ENCODE measurements at places on chromosomes 11 and 22.

GRCh38 chr22:23106906-23107367, 34.9 kb downstream of the RSPH14 start:
- DNase-seq = no peak

- peak; percentile 48 for DNase-seq
These were observed 1.1 kb upstream of the PLXNB2 start for GRCh38 chr22:50308597-50308935.

- DNase-seq = peak; percentile 53
These were observed 1.1 kb downstream of the UBASH3B start for GRCh38 chr11:122656631-122657101.

DNA sequence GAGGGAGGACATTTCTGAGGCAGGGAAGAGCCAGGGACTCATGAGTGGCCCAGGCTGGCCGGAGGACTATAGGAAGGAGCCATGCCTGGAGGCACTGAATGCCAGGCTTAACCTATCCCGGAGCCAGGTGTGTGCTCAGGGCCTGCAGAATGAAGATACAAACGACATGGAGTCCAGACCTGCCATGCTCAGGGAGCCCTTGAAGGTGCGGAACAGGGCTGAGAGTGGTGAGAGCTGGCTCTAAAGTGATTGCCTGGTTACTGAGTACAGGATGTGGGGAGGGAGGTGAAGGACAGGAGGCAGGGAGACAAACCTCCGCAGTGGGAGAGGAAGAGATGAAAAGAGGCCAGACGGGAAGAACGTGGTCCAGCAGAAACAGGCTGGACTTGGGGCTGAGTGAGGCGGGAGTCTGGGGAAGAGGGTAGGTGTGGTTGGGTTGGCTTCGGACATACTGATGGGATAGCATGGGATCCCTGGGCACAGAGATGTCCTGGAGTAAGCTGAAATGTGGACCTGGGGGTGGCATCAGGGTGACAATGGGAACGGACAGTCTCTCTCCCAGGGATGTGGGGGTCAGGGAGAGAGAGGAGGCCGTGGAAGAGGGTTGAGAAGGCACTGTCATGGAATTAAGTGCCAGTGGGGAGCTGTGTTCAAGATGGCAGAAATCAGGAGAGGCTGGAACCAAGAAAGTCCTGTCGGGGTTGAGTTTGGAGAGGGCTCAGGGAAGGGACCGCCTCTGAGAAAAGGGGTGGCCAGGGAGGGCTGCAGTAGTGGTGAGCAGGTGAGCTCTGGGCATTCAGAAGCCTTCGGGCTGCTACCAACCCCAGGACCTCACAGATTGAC, 1.5 kb upstream of the ANKRD13D start:
- DNase-seq = no peak

GRCh38 chr11:8683115-8683807, 669 bp downstream of the RPL27A start:
- no peak for DNase-seq

GRCh38 chr22:25488244-25489020, 76.0 kb upstream of the GRK3 start:
- DNase-seq = peak; percentile 33

GRCh38 chr22:44625421-44625760, 76.6 kb upstream of the PRR5 start:
- no peak for DNase-seq

GRCh38 chr22:50490531-50491308, 4.1 kb downstream of the MIOX start:
- DNase-seq = no peak

DNA sequence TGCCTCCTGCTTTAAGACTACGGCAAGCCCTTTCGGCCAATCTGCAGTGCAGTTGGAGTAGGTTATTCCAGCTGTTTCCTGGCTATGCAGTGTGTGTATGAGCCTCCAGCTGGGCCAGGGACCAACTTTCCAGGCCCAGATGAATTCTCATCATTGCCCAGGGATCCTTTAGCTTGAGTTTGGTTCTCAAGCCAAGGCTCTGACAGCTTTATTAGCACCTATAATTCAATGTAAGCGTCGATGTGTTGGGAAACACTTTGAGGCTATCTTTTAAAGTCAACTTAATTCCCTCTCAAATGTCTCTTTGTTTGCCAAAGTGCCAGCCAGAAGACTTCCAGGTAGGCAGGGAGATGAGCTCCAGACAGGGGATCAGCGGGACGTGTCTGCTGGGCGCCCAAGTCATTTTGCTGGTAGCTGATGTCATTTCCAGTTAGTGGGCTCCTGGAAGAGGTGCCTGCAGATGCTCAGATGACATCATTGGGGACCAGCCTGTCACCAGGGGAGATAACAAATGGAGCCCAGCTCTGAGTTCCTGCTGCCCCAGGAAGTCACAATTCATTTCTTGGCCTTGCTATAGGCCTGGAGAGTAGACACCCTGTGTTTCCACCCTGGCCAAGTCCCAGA, 520.4 kb downstream of the SOX6 start:
- DNase-seq = no peak

GRCh38 chr11:45919806-45920530, 2.3 kb upstream of the PEX16 start:
- no peak for DNase-seq

- DNase-seq = no peak
These were observed 193.6 kb upstream of the DDI1 start for GRCh38 chr11:103842795-103843194.

- no peak for DNase-seq
These were observed 554.2 kb downstream of the JRKL start for GRCh38 chr11:96943970-96944369.

DNA sequence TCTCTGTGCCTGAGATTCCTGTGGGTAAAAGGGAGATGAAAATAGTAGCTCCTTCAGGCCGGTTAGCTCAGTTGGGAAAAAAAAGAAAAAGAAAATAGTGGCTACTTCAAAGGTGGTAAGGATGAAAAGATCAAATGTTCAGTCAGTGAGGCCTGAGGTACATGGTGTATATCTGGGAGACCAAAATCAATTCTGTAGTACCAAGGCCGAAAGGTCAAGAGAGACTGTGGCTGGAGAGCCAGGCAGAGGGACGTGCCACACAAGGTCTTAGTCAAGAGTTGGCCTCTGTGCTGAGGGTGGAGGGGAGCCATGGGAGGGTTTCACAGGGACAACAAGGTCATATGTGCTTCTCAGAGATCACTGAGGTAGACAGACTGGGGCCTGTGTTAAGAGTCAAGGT, 4.8 kb upstream of the GDPD5 start:
- no peak for DNase-seq

DNA sequence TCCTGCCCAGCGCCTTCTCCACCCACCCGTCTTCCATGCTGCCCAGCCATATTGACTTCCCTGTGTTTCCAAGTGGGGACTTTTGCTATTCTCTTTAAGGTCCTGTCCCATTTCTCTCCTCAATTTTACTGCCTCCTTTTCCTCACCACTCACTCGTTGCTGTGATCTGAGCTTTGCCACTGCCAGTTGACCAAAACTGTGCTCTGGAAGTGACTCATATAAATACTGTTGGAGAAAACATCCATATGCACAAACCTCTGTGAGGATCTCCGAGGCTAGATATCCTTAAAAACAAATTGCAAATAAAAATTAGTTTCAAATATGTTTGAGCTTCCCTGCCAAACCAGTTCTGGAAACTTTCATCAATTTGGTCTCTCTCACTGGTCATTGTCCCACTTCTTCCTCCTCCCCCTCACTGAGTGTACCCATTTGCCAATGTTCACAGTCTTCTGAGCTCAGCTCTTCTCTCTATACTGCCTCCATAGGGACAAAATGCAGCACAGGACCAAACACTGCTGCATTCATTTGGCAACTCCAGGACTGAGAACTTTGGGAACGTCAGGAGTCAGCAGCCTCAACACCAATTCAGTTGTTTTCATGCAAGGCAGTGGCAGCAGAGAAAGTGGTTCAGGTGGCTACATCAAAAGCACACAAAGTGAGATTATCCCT, 34.0 kb upstream of the MMP13 start:
- no peak for DNase-seq

- DNase-seq = no peak
These were observed 28.6 kb downstream of the LIF start for GRCh38 chr22:30217698-30218560.

DNA sequence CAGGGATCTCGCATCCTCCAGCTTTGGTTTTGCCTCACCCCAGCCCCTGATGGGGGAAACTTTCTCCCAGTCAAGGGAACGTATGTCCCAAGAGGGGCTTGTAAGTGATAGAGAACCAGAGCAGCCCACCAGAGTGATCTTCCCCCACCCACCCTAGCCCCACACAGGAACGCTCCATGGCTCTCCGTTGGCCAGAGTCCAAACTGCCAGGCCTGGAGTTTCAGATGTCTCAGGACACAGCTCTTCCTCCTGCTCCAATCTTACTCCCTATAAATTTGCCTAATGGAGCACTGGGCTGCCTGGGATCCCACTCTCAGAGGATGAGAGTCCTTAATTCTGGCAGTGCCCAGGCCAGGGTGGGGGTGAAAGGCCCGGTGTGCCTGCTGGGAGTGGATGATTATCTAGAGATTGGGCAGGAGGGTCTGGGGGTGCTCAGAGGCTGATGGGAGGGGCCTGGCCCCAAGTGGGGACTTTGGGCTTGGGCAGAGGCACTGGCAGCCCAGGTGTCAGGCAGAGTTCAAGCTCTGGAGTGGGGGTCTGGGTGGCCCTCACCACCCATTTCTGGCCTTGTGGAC, 79.9 kb downstream of the WNT7B start:
- no peak for DNase-seq

GRCh38 chr11:76173663-76174062, 32.6 kb downstream of the WNT11 start:
- DNase-seq = no peak

- no peak for DNase-seq
These were observed 90.7 kb upstream of the CLNS1A start for GRCh38 chr11:77728203-77728786.

GRCh38 chr11:122197066-122197987, 81.3 kb upstream of the BLID start:
- peak; percentile 85 for DNase-seq

GRCh38 chr11:75384438-75385080, 14.8 kb upstream of the RPS3 start:
- DNase-seq = peak; percentile 90

DNA sequence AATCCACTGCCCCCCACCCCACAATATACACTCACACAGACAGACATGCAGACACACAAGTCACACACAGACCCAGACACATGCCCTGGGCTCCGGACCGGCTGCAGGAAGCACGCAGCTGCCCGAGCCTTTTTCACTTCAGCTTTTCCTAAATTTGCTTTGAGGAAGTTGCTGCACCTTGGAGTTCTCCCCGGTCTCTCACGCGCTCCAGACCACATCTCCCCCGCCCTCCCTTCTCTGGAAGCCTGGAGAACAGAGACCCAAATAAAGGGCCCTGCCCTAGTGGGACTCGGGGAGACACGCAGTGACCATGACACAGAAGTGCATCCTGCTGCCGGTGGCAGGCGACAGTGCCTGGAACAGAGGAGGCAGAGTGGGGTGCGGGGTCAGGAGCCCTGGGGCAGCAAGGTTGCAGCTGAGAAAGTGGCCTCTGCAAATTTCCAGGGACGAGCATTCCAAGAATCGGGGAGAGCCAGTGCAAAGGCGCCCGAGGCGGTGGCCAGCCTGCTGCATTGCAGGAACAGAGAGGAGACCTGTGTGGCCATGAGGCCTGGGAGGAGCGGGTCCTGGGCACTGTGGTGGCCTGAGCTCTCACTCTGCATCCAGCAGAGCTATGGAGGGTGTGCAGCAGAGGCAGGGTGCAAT, 19.1 kb downstream of the RPL3 start:
- no peak for DNase-seq

GRCh38 chr11:59185386-59185945, 13.5 kb downstream of the DTX4 start:
- DNase-seq = no peak

- no peak for DNase-seq
These were observed 827.1 kb downstream of the TBC1D22A start for GRCh38 chr22:47589271-47590250.

DNA sequence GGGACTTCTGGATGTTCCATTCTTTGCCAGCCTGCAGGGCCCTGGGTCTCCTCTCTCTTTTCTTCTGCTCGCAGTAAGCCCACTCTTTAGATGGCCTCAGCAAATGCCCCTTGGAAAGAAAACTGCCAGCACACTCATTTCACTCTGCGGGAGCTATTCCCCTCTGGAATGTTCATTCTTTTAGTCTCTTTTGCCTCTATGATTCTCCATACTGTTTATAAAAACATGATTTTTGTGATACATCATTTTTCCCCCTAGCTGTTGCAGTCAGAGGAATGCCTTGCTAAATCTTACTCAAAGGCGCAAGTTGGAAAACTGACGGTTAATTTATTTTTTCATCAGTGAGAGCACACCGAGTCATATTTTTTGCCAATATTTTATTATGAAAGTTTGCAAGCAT, 184.9 kb downstream of the SNX19 start:
- DNase-seq = no peak

- no peak for DNase-seq
These were observed 694 bp upstream of the ELFN2 start for GRCh38 chr22:37427711-37428635.

DNA sequence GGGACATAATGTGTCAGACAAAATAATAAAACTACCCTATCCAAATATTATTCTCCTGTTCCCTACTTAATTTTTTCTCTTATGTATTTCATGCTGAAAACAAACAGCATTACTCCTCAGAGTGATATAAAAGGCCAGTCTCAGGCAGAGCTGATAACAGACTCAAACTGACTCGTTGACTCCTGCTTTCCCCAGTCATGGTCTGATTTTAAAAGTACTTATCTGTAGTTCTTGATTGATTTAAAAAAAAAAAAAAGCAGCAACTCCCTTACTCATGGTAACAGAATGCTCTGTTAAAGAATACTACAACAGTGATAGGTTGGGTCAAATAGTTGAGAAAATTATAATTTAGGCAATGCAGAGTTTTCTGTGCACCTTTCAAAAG, 90.3 kb upstream of the BARX2 start:
- no peak for DNase-seq

GRCh38 chr11:68518191-68518590, 57.6 kb downstream of the PPP6R3 start:
- DNase-seq = no peak

DNA sequence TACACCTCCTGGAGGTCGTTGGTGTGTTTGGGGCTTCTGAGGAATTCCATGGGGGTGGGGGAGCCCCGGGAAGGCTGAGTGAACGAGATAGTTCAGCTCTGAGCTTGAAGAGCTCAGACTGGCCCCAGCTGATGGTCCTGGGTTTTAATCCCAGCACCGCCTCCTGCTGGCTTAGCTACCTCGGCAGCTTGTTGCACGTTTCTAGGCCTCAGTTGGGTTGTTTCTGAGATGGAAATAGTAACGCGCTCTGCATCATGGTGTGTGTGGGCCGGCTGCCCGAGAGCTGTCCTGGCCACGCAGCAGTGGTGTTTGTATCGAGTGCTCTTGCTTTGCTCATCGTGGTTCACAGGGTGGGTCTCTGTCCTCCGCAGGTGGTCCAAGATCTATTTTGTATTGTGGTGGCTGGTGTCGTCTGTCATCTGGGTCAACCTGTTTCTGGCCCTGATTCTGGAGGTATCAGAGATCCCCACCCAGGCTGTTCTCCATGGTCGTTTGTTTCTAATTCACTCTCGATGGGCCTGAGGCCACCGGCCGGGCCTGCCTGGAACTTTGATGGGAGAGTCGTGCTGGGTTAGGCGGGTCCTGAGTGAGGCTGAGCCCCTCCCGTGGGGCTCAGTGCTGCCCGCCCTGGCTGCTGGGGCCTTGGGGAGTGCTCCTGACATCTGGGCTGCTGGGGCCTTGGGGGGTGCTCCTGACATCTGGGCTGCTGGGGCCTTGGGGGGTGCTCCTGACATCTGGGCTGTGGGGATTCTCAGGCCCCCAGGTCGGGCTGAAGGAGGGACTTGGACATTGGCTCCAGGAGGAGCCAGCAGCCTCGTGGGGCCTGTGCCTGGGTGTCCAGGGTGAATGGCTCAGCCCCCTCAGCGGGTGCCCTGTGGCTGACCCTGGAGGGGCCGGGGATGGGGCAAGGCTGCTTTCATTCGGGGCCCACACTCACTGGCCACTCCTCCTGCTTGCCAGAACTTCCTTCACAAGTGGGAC, 37.7 kb downstream of the TPCN2 start:
- no peak for DNase-seq

- DNase-seq = peak; percentile 83
These were observed 55.5 kb downstream of the ABTB2 start for GRCh38 chr11:34302046-34302921.
